Fibroblast of villous mesenchyme (primary cell): ENCODE measurements at places on chromosomes 4 and X. TPM values are rescaled to one million over a fixed set of nuclear protein-coding genes. Genes with fewer than 3 reads are reported as not detected.

- DNase-seq, result no peak
Measured at GRCh38 chr4:77454858-77455257, 150.8 kb upstream of the CXCL13 start.

DNA sequence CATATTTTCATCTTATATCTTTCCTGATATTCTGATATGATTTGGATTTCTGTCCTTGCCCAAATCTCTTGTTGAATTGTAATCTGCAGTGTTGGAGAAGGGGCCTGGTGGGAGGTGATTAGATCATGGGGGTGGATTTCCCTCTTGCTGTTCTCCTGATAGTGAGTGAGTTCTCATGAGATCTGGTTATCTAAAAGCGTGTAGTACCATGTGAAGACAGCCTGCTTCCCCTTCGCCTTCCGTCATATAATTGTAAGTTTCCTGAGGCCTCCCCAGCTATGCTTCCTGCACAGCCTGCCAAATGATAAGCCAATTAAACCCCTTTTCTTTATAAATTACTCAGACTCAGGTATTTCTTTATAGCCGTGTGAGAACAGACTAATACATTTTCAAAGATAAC is 77.2 kb downstream of the ANKRD50 start:
- no peak for DNase-seq

- DNase-seq, result no peak
Measured at GRCh38 chr4:41877020-41877796, 58.0 kb upstream of the TMEM33 start.

NAA11 gene
- 0.97 TPM in 1 of 2 replicates, not detected in the other for total RNA-seq

PDGFC gene
- total RNA-seq, result 145 and 184 TPM in 2 replicates

GRCh38 chr4:151859641-151860040 is 98.8 kb upstream of the GATB start:
- DNase-seq, result no peak

HSFX4 gene
- total RNA-seq, result not detected in 2 replicates

DNA sequence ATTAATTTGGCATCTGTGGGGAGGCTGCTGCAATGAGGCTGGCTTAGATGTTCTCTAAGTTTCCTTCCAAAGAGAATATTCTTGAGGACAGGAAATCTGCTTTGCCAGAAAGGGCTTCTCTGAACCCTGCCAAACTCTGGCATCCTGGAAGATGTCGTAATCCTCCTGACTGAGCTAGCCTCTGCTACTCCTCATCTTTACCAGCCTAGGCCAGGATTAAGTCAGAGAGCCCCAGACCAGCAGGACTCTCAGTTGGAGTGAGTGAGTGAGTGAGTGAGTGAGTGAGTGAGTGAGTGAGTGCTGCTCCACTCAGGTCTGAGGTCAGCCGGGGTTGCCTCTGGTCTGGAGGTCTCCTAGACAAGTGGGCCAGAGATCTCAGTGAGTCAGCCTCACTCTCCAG is 104.9 kb upstream of the SOD3 start:
- peak; percentile 22 for DNase-seq

- DNase-seq, result no peak
Measured at GRCh38 chr4:81518762-81519426, 47.2 kb upstream of the RASGEF1B start.

- no peak for DNase-seq
Measured at GRCh38 chr4:142697320-142697719, 148.8 kb downstream of the INPP4B start.

RAB40AL gene
- 0.43 and 1.3 TPM in 2 replicates for total RNA-seq
